A673 (cell line): ENCODE measurements at places on chromosomes 7 and 10. TPM values are rescaled to one million over a fixed set of nuclear protein-coding genes. Genes with fewer than 3 reads are reported as not detected.

FANK1 gene
- total RNA-seq: 0.83 and 1.4 TPM in 2 replicates

GRCh38 chr10:18293536-18294510, 153.6 kb downstream of the CACNB2 start:
- DNase-seq: no peak

DNA sequence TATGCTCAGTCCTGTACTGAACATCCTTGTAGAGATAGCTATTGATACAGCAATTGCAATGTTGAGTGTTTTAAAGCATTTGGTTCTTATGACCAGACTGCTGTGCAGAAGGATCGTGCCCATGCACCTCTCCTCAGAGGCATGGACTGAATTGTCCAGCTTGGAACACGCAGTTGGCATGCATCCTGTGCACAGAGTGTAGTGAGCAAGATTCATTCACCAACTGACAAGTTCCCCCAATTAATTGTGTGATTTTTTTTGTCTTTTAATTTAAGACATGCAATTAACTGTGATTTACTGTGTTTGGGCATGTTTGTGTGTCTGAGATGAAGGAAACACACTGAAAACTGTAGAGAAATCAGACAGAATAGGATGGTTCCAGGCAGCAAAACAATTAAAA, 323.7 kb downstream of the CDK14 start:
- no peak for DNase-seq

GRCh38 chr7:767580-767940, 40.5 kb upstream of the PRKAR1B start:
- peak; percentile 89 for DNase-seq

TSPAN13 gene
- 157 and 159 TPM in 2 replicates for total RNA-seq

LGI1 gene
- total RNA-seq: not detected in 2 replicates

DNA sequence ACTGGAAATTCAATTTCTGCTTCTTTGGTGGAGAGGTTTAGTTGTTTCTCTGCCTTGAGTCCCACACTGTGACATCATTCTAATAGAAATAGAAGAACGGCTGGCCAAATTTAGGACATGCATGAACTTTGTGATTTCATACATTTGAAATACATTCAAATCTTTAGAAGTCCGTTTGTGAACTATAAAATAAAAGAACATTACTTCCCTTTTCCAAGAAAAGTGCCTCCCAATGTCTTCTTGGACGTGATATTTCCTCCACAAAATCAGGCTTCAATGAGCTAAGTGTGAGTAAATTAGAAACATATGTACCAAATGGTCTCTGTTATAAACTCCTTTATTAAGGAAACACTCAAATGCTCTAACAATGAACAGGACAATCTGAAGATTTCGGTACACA, 314.5 kb upstream of the AKR1E2 start:
- no peak for DNase-seq

GRCh38 chr7:26543951-26544350, 252.3 kb downstream of the SNX10 start:
- no peak for DNase-seq

- DNase-seq: peak; percentile 58
Measured at GRCh38 chr7:108408296-108408991, 47.8 kb downstream of the NRCAM start.

FAM131B gene
- total RNA-seq: 1.8 and 1.9 TPM in 2 replicates

DNA sequence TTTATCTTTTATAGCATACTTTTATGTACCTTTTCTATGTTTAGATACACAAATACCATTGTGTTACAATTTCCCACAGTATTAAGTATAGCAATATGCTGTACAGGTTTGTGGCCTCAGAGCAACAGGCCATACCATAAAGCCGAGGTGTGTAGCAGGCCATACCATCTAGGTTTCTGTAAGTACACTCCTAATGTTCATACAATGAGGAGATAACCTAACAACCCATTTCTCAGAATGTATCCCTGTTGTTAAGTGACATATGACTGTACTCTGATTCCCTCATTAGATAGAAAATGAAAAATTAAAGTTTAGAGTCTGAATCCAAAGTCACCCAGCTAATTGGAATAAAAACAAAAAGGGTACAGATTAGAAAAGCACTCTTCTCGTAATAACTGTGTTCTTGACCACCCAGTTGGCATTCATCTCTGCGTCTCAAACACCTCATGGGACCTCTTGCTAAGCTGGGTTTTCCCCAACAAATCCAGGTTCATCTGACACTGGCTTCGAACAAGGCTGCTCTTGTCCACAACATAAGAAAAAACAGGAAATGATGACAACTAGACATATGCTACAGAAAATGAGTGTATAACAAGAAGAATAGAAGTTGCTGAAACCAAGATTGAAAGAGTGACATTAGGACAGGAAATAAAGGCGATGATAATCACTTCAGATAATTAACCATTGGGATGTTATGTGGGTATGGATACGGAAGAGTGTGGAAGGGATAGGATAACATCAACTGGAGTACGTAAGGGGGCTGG, 1.4 kb downstream of the NDUFB8 start:
- peak; percentile 27 for DNase-seq

DNA sequence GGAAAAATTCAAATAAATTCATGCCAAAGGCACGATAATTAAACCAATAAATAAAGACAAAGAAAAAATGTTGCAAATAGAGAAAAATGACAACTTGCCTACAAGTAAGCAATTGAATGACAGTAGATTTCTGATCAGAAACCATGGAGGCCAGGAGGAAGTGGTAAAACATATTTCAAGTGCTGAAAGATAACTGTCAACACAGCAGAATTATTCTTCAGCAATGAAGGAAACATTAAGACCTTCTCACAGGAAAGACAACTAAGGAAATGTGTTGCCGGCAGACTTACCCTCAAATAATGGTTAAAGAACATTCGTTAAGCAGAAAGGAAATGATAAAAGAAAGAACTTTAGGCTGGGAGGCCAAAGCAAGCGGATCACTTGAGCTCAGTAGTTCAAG, 30.4 kb downstream of the RUNDC3B start:
- no peak for DNase-seq

DNA sequence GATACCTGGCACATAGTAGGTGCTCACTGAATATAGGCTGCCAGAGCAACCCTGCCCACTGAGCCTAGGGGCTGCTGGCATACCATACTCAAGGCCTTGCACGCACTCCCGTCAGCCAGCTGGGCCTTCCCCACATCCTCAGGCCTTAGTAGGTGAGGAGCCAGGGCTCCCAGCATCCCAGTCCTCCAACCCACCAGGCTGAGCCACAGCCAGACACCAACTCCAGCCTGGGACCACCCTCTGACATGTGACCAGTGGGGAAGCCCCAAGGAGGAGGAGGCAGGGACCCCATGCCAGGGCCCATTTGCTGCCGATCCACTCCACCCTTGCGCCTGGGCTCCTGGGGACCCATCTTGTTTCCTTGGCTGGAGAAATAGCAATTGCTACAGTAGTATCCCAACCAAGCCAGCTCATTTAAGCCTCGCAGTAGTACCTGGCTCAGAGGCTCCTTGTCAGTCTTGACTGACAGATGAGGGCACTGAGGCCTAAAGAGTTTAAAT, 11.4 kb downstream of the SLIT1 start:
- no peak for DNase-seq

NPFFR1 gene
- total RNA-seq: 0.02 TPM in 1 of 2 replicates, not detected in the other

KLF6 gene
- total RNA-seq: 57.3 and 70.1 TPM in 2 replicates

LRRC18 gene
- not detected in 2 replicates for total RNA-seq

- DNase-seq: no peak
Measured at GRCh38 chr10:50279489-50279888, 28.2 kb upstream of the ASAH2 start.

FGFBP3 gene
- 4.8 and 5.7 TPM in 2 replicates for total RNA-seq

GRCh38 chr10:62116896-62117295, 151.7 kb downstream of the RTKN2 start:
- DNase-seq: no peak

DNA sequence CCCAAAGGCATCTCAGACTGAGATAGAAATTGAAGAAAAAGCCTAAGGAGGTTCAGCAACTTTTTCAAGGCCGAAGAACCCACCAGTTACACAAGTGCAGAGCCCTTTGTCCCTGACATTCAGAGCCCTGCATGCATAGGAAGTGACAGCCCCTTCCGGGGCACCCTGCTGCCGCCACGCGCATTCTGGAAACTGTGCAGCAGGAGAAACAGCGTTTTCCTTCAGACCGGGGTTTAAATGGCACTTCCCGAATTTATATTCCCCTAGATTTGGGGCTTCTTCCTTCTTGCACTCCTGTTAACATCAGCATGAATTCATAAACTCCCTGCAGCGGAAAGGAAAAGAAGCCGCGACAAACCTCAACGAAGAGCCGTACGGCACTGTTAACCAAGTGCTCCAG, 190.5 kb upstream of the C7orf33 start:
- DNase-seq: no peak

APBB1IP gene
- not detected in 2 replicates for total RNA-seq

DNA sequence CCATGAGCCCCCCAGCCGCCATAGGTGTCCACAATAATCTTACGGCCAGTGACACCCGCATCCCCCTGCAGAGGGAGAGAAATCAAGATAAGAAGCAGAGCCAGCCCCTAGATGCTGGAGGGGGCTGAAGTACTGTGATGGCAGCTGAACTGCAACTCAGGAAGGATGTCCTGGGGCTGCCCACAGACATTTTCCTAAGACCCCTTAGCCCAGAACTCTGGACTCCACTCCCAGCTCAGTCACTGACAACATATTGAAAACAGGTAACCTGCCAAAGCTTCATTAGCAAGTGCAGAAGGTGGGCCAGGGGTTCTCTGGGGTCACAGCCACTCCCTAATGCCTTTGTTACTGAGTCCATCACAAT, 14.3 kb downstream of the MAT1A start:
- no peak for DNase-seq

DNA sequence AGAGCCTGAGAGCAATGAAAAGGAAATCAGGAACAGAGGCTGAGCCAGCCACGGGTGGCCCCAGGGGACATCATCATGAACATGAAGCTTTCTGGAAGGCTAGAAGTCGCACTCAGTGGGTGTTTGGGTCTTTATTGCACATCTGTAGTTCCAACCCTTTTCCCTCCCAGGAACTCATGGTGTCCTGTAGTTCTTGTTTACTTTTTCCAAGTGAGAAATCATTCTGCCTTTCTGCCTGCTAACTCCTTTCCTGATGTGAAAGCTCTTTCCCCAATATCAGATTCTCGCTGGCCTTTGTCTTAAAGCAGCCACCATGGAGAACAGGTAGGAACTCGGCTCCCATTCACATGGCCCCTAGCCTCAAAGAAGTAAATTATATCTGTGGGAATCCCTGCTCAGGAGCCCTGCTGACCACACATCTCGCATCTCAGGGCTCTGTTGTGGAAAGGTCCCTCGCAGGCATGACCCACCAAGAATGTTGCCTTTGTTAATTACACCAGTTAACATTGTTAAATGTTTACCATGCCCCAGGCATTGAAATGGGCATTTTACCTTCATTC, 542.7 kb downstream of the TNS3 start:
- peak; percentile 9 for DNase-seq

DNA sequence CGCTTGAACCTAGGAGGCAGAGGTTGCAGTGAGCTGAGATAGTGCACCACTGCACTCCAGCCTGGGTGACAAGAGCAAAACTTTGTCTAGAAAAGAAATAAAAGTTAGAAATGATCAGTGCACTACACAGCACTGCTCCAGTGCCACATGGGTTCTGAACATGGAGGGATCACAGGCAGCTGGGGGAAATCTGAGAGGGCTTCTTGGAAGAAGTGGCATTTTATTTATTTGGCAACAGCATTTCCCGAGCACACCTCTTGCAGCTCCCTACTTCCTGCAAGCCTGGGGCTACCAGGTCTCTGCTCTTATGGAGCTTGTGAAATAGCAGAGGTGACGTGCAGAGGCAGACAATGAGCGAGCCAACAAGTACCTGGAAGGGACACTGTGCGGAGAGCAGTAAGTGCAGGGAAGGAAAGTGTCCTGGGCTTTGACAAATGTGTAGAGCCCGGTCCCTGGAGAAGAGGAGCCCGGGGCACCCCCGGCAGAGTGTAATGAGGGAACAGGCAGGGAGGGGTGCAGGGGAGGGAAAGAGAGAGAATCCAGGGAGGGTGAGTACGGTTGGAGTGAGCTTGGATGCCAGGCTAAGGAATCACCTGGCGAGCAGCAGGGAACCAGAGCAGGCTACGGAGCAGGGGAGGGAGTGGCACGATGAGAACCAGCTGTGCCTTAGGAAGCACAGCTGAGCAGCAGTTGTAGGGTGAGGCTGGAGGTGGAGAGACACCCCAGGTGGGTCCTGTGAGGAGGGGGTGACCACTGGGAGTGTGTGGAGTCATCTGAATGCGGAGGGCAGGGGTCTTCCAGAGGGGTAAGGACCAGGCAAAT, 104.6 kb upstream of the CTBP2 start:
- no peak for DNase-seq

GRCh38 chr7:28358423-28358868, 53.9 kb upstream of the CREB5 start:
- DNase-seq: no peak

- DNase-seq: no peak
Measured at GRCh38 chr10:324593-324992, 189.3 kb downstream of the ZMYND11 start.

BUB3 gene
- total RNA-seq: 196 and 207 TPM in 2 replicates

GRCh38 chr10:60974463-60975149, 30.6 kb upstream of the RHOBTB1 start:
- DNase-seq: no peak

CPA5 gene
- total RNA-seq: not detected in 2 replicates

DNA sequence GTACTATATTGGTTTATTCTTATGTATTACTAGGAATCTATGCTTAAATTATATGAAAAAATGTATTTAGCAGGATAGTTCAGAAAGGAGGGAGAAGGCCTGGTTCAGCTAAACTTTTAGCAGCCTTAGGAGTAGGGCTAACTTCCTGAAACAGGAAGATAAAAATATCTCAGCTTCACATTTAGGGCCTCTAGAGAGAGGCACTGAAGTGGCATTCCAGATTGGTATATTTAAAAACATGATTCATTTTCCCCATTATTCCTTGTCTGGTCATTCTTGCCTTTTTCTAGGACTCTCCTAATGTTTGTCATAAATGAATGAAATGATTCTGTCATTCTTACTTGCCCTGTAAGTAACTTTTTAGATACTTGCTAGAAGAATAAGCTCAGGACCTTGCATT, 63.0 kb upstream of the CYP26C1 start:
- no peak for DNase-seq

- DNase-seq: no peak
Measured at GRCh38 chr7:105651798-105652197, 70.5 kb upstream of the EFCAB10 start.

CC2D2B gene
- total RNA-seq: not detected in 2 replicates

- DNase-seq: no peak
Measured at GRCh38 chr10:3258394-3258793, 85.8 kb upstream of the PITRM1 start.
